Lung microvascular endothelial cell (primary cell): ENCODE measurements at places on chromosomes 2 and 18. TPM values are rescaled to one million over a fixed set of nuclear protein-coding genes. Genes with fewer than 3 reads are reported as not detected.

DNA sequence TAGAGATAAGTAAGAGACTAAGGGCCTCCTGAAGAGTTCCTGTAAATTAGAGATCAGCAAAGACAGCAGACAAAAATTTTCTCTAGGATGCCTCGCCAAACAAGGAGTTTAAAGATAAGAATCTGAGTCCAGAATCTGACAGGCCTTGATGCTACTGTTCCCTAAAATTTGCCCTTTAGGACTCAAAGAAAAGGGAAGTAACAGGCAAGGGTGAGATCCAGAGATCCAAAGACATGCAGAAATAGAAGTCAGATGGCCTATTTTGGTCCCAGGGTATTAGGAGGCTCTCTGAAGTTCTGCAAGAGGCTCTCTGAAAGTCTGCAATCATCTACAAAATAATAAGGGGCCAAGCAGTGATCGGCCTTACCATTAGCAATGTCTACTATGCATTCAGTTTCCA, 33.0 kb downstream of the GALNT5 start:
- no peak for DNase-seq

DNA sequence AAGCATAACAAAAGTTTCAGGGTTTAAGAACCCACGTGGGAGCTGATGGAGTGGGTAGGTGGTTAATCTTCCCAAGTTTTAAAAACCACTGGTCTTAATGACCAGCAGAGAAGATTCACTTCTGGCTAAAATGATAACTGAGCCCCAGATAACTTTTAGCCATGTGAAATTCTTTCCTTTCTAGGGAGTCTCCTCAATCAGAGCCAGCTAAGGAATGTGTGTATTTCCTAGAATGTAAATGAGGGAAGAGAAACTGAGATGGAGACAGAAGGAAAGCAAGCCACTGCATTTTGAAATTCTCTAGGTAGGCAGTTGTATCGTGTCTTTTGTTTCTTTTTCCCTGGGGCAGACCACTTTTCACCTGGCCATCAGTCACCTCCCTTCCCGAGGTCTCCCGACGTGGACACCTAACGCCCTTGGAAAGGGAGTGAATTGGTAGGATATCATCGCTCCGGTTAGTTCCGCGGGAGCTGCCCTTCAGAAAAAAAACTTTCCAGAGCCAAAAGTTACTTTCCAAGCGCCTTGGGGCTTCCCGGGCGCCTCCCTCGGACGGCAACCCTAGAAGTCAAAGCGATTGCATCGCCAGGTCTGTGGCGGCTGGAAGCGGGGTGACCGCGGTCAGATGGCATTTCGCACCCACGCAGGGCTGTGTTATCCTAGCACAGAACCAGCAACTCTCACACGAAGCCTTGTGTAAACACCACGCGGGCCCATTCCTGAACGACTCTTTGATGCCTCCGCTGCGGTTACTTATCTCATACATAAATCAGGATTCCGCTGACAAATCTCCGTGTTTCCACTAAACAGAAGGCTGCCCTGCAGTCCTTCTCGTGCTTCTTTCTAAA, 1.3 kb downstream of the COLEC12 start:
- peak; percentile 53 for DNase-seq

- DNase-seq = peak; percentile 11
Observed at GRCh38 chr2:232504438-232504837, 15.8 kb upstream of the PRSS56 start.

The KCNK3 gene
- total RNA-seq = not detected in 2 replicates

- DNase-seq = no peak
Observed at GRCh38 chr18:59481436-59481835, 122.4 kb upstream of the LMAN1 start.

DNA sequence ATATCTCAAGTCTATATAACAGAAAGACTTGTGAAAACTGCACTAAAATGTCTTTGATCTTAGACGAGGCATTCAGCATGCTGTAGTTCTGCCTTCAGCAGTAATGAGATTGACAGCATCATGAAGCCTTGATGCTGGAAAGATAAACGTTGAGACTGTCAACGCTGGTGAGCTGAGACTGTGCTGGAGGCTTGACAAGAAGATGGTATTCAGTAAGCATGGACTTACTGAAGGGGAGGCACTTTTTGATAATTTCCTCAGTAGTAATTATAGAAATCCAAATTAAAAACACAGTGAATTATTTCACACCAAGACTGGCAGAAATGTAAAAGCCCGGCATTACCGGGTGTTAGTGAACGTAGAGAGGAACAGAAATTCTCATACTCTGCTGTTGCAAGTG, 162.2 kb downstream of the CCBE1 start:
- DNase-seq = no peak

GRCh38 chr18:21047126-21047525, 64.5 kb downstream of the ROCK1 start:
- no peak for DNase-seq

GRCh38 chr18:63382843-63383242, 15.8 kb upstream of the KDSR start:
- DNase-seq = no peak

The PSD4 gene
- total RNA-seq = 0.44 and 1.2 TPM in 2 replicates

The GLI2 gene
- total RNA-seq = under 0.01 TPM in 1 of 2 replicates, not detected in the other

The C2orf81 gene
- under 0.01 TPM in 1 of 2 replicates, not detected in the other for total RNA-seq

The CIB4 gene
- total RNA-seq = not detected in 2 replicates

The STEAP3 gene
- 4.6 and 7.2 TPM in 2 replicates for total RNA-seq

DNA sequence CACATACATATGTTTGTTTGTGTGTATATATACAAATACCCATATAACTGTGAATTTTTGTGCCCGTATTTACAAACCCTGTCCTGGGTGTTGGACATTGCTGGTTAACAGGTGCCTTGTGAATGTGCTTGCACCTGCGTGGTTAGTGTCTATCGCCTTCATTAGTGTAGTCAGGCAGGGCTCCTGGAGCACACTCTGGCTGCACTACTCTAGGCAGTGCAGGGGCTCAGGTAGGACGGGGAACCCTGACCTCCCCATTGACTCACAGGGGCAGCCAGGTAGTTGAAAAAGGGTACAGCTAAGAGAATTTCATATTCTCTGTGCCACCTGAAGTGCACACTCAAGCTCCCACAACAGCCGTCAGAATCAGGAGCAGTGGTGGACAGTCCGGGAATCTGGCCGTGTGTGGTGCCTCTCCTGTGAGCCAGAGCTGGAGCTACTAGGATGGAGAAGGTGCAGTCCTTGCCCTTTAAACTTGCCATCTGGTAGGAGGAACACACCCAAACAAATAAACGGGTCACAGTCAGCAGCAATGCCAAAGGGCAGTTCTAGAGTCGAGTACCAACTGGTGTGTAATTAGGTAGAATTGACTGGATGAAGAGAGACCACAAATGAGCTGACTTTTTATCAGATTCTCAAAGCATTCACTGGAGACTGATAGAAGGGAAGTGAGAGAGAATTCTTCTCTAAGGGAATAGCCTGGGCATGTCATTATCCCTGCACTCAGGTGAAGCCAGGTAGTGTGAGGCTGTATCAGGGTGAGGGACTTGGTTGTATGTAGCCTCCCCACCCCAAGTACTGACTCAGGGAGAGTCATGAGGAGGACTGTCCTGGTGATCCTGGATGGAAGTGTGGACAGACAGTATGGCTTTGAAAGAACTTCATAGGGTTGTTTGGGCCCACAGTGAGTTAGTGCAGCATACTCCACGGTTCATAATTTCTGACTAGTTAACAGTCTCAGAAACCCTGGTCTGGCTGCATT, 44.1 kb downstream of the FARP2 start:
- DNase-seq = no peak

GRCh38 chr18:58649966-58650816, 21.1 kb upstream of the MALT1 start:
- DNase-seq = no peak

The TMEM17 gene
- 0.99 and 1.1 TPM in 2 replicates for total RNA-seq

- peak; percentile 84 for DNase-seq
Observed at GRCh38 chr2:55718165-55719008, 24.7 kb upstream of the PNPT1 start.

The ALPI gene
- total RNA-seq = not detected in 2 replicates

- DNase-seq = no peak
Observed at GRCh38 chr2:151946250-151946884, 118.1 kb upstream of the ARL5A start.
